ENCODE measurements at places on chromosomes 4 and X. TPM values are rescaled to one million over a fixed set of nuclear protein-coding genes. Genes with fewer than 3 reads are reported as not detected.
A peak's percentile ranks its signal among the peaks of the same experiment; 100 is the strongest.

DNA sequence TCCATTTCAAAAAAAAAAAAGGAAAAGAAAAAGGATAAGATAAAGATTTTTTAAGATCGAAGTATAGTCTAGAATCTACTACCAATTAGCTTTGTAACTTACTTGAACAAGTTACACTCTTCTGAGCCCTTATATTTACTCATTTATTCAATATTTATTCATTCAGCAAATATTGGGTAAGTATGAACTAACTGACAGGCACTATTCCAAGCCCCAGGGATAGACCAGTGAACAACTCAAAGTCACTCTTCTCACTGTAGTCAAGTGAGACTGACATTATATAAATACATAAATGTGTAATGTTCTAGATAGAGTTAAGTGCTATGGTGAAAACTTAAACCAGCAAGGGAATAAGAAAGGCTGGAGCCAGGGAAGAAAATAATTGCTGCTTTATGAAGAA lies 131.6 kb downstream of the ARHGAP24 start:
- no peak for DNase-seq
- H3K36me3 ChIP-seq: no peaks in the 10 kb centered on the region
- no peaks in the 10 kb centered on the region for H3K4me1 ChIP-seq
- H3K27ac ChIP-seq: no peak overlapping the region
- H3K27me3 ChIP-seq: no peaks in the 10 kb centered on the region

DNA sequence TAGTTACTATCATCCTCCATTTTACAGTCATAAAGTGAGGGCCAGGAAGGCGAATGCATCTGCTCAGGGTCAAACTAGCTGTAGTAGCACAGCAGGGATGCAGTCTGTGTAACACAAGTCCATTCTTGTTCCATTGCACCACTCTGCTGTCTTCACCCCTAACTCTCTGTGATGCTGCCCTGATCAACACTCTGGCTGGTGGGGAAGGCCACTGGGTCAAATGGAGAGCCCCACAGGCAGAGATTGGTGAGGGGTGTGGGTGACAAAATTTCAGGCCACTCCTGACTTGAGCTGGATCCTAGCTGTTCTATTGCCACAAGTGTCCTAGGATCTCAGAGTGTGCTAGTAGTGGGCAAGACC lies 136.5 kb downstream of the PJA1 start:
- DNase-seq: no peak
- H3K27ac ChIP-seq: no peak overlapping the region
- no peaks in the 10 kb centered on the region for H3K4me1 ChIP-seq
- no peaks in the 10 kb centered on the region for H3K36me3 ChIP-seq

GRCh38 chr4:125484912-125485311 lies 170.2 kb downstream of the FAT4 start:
- no peak for DNase-seq
- H3K4me1 ChIP-seq: no peaks in the 10 kb centered on the region
- no peak overlapping the region for H3K27ac ChIP-seq
- H3K27me3 ChIP-seq: no peaks in the 10 kb centered on the region
- H3K36me3 ChIP-seq: no peaks in the 10 kb centered on the region

DNA sequence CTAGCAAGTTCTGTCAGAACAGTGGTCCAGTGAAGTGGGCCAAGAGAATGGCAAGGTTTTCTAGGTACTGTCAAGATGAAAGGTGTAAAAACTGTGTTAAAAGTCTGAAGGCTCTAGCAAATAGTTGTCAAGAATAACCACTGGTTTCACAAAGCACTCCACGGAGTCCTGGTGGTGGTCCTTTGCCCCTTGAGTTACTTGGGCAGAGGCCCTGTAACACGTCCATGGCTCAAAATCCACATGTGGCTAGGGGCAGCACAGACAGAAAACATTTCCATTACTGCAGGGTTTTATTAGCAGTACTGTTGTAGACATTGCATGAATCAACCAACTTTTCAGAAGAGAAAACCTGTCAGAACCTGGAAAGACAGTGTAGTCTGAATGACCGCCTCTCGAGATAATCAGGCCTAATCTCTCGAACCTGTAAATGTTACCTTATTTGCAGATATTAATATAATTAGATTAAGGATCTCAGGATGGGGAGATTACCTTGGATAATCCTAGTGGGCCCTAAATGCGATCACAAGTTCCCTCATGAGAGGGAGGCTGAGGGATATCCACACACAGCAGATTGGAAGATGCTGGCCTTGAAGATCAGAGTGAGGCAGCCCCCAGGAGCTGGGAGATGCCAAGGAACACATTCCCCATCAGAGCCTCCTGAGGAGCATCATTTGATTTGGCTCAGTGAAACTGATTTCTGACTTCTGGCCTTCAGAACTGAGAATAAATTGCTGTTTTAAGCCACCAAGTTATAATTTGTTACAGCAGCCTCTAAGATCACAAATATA lies 34.7 kb downstream of the ERVMER34-1 start:
- H3K4me3 ChIP-seq: no peak overlapping the region
- DNase-seq: no peak
- H3K27ac ChIP-seq: no peak overlapping the region
- peaks cover 16% of the 10 kb centered on the region for H3K36me3 ChIP-seq
- peaks cover 39% of the 10 kb centered on the region for H3K4me1 ChIP-seq
- no peaks in the 10 kb centered on the region for H3K27me3 ChIP-seq

The HELT gene
- not detected for total RNA-seq

The LRIT3 gene
- 0.33 TPM for total RNA-seq

The RAB39B gene
- 16.6 TPM for total RNA-seq

- H3K36me3 ChIP-seq: no peaks in the 10 kb centered on the region
- H3K4me1 ChIP-seq: no peaks in the 10 kb centered on the region
- no peaks in the 10 kb centered on the region for H3K27me3 ChIP-seq
- no peak for DNase-seq
- H3K4me3 ChIP-seq: no peak overlapping the region
- no peak overlapping the region for H3K27ac ChIP-seq
Measured at GRCh38 chrX:38279188-38279587, 48.1 kb downstream of the RPGR start.

The TLR1 gene
- total RNA-seq: 24.3 TPM

DNA sequence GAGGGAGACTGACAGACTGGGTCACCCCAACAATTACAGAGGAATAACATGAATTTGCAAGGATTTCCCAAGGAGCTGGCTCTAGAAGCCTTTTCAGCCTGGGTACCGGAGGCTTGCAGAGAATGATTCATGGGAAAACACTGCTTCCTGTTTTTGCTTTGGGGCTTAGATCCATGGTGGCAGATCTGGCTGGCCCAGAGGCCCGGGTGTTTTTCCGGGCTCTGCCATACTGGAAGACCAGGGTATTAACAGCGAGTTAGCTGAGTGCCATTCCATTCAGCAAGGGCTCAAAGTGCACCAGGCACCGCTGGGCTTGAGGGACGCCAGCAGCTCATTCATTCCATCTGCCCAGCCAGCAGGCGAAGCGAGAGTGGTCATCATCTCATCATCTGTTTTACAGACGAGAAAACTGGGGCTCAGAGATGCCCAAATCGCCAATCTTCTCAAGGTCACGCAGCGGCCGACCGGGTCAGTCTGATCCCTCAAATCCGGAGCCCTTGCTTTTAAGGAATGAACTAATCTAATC lies 1.3 kb downstream of the WDR1 start:
- peaks cover 75% of the 10 kb centered on the region for H3K4me1 ChIP-seq
- no peaks in the 10 kb centered on the region for H3K27me3 ChIP-seq
- peak overlapping the region; percentile 92 for H3K4me3 ChIP-seq
- no peak for DNase-seq
- peaks cover 51% of the 10 kb centered on the region for H3K36me3 ChIP-seq

The PPP4R3C gene
- total RNA-seq: not detected

The VCX3B gene
- not detected for total RNA-seq

GRCh38 chr4:128290526-128290925 lies 2.9 kb upstream of the PGRMC2 start:
- peaks cover 28% of the 10 kb centered on the region for H3K4me1 ChIP-seq
- no peaks in the 10 kb centered on the region for H3K27me3 ChIP-seq
- H3K36me3 ChIP-seq: no peaks in the 10 kb centered on the region
- no peak overlapping the region for H3K27ac ChIP-seq
- no peak overlapping the region for H3K4me3 ChIP-seq

The RNF175 gene
- total RNA-seq: 0.67 TPM

DNA sequence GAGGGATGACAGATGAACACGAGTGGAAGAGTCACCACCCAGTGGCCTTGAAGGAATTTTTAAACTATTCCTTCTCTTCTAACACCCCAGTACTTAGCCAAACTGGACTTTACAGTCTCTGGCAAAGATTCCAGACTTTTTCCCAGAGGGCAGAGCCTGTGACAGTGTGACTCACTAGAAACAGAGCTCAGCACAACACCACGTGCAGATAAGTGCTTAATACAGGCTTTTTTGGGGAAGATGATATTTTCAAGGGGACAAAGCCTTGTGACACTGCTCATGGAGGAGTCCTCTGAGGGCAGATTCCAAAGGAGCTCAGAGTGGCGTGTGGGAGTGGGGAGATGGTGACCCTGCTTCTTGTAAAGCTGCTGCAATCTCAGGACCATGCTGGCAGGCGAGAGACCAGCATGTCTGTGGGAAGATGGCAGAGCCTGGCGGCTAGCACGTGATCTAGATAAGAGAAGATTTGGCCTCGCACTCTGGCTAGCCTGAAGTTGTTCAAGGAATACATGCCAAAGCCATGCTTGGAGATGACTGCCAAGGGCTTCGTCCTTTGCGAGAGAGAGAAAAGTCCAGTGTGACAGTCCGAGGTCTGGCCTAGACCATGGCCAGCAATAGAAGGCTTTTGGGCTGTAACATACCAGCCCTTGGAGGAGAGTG lies 2.4 kb downstream of the RAB33A start:
- no peak for DNase-seq
- peak overlapping the region; percentile 12 for H3K4me3 ChIP-seq
- H3K27ac ChIP-seq: peak overlapping the region; percentile 61
- no peaks in the 10 kb centered on the region for H3K36me3 ChIP-seq

DNA sequence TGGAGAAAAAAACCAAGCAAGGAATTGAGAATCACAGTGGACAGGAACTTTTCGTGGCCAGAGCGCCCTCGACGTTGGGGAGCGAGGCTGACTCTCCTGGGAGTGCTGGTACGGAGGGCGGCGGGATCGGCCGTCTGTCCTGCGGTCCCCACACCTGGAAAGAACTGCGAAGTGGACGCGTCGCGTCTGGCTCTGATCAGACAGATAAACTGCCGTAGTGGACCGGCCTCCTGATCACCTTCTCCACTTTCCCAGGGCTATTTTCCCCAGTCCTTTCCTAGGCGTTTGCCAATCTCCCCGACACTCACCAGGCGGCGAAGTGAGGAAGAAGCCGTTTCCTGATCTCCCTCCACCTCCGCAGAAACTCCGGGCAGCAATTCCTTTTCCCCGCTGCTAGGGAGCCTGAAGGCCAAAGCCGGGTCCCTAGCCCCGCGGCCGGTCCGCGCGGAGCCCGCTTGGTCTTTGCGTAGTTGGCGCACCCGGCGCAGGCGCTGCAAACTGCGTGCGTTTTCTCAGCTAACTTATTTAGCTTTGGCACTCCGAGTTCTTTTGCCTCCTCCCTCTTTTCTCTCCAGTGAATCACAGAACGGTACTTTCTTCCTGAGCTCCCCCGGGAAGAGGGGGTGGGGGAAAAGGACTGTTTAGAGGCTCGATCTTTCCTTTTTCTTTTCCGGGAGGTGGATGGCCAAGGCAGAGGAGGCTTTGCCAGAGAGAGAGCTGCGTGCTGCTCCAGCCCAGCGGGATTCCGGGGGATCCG lies at the start of gene ARSJ:
TSS of gene ARSJ (minus strand) at position 500 of the 757 bp plus-strand sequence. CDS start 813 bp downstream, outside the sequence.
- peaks cover 13% of the 10 kb centered on the region for H3K4me1 ChIP-seq
- H3K27ac ChIP-seq: no peak within 1 kb of the TSS
- H3K27me3 ChIP-seq: no peaks in the 10 kb centered on the region
- no peaks in the 10 kb centered on the region for H3K36me3 ChIP-seq

DNA sequence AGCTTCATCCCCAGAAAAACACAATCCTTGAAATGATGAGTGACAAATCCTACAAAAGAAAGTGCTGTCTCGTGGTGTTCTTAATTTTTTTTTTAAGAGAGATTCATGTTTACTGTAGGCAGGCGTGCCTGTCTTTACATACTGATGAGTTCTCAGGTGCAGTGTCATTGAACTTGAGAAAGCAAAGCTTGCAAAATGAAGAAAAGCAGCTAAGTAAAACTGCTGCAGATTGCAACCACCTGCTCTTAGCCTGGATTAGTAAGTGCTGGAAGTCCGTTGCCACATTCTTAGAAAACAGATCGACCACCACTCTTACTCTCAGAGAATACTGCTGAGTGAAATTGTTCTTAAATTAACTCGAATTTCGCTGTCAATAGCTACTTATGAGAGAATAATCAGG lies 854.6 kb downstream of the TRIML1 start:
- H3K27me3 ChIP-seq: no peaks in the 10 kb centered on the region
- no peak overlapping the region for H3K27ac ChIP-seq
- H3K4me1 ChIP-seq: no peaks in the 10 kb centered on the region

The MAGEA12 gene
- not detected for total RNA-seq

The S100G gene
- total RNA-seq: not detected

DNA sequence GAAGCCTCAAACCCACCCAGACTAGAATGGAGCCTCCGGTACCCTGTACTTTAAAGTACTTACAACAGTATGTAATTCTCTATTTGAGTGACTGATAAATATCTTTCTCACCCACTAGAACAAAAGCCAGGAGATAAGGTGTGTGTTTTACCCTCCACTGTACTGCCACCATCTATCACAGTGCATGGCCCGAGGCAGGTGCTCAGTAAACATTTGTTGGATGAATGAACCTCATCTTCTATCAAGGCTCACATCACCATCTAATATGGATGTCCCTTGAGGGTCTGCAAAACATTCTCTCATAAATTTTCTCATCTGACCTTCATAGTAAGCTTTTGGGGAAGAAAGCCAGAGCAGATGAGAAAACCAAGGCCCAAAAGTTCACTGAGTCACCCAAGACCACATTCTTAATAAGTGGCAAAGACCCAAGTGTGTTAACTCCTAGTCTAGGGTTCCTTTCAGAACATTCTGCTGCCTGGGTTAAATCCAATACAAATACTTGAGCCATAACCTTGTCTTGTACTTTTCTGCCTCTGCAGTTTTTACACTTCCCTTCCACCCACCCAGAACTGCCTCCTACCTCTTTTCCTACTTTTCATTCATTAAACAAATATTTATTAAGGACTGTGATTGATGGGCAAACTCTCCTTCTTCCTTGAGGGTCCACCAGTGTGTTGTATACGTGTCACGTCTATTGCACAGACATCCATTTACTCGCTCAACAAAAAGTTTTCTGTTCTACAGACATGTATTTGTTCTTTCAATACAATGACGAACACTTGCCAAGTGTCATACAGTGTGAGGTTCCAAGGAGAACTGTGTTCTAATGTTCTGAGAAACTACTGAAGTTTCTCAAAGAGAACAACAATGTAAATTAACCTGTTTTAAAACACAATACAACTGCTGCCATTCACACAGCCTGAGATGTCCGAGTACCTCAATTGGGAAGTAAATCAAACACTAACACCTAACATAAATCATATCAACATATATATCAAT lies 35.7 kb downstream of the APBB2 start:
- H3K4me3 ChIP-seq: no peak overlapping the region
- no peaks in the 10 kb centered on the region for H3K36me3 ChIP-seq
- H3K27me3 ChIP-seq: no peaks in the 10 kb centered on the region
- H3K27ac ChIP-seq: no peak overlapping the region
- no peaks in the 10 kb centered on the region for H3K4me1 ChIP-seq
- DNase-seq: no peak
